ENCODE measurements at places on chromosomes 2 and 18.

DNA sequence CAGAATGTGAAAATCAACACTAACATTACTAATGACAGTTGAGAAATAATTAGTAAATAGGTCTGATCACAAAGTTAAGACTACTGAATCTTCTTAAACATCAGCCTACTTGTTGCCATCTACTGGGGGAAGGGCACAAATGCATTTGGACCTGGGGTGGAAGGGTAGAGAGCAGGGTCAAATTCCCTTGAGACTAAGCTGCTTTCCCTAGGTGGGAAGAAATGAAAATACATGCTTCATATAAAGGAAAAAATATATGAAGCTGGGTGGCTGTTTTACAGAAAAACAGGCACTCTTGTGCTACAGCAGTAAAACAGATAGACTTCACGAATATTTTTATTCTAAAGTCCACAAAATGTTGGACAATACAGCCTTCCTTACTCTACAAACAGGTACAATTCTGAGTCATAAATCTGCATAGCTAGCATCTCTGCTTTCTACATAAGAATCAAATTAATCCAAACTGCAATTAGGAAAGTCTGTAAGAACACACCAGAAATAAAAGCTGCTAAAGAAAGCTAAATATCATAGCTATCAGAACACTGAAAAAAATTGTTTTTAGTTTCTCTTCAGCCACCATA, 10.9 kb downstream of the TRIP12 start:
- DNase-seq: peak; percentile 20

GRCh38 chr2:59435635-59436034, 1117.8 kb downstream of the BCL11A start:
- DNase-seq: no peak

DNA sequence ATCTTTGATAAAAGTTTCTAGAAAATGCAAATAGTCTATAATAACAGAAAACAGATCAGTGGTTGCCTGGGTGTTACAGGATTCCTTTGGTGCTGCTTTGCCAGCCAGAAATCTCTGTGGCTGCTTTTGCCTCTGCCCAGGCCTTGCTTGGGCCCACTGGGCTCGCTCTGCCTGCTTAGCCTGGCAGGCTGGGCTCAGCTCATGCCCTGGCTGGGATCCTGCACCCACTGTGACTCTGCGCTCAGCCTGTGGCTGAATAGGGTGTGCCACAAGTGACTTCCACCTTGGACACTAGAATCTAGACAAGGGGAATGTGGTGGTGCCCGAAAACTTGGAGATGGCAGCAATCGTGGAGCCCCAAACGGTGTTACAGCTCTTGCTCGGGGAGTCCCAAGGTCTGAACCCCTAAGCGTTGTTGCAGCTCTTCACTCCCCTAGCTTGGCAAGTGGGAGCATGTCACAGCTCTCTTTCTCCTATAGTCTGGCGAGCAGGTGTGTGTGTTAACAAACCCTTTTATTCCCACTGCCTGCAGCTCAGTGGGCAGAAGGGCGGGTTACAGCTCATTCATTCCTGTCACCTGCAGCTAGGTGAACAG, 50.9 kb downstream of the FBXO48 start:
- DNase-seq: no peak

DNA sequence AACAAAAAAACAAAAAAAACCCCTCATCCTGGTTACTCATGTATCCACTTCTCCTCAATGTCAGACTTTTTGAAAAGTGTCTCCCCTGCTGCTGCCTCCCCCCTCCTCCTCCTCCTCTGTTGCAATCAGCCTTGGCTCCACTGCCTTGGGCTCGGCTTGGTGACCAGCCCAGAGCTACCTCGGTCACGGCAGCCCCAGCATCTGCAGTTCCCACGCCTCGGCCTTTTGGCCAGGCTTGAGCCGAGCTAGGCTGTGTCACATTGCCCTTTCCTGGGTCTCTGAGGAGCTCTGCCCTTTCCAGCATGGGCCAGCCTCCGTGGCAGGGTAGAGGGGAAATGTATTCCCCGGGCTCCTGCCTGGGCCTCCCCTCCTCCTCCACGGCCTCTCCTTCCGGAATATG, 22.7 kb upstream of the INHBB start:
- no peak for DNase-seq

DNA sequence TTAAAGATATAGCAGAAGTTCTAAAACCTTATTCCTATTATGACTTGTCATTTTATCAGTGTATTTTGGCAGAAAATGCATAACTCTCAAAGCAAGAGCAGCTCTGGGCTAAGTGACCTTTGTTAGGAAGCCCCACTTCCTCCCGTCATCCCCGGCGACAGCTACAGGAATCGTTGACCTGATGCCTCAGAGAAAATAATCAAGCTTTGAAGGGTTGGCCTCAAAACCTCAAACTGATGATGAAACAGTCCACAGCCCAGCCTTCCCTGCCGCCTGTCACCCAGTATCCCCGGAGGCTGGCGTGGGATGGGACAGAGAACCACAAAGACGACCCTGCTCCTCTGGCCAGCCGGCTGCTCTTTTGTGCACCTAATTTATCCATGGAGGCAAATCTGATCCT, 65.3 kb downstream of the KCNF1 start:
- no peak for DNase-seq

DNA sequence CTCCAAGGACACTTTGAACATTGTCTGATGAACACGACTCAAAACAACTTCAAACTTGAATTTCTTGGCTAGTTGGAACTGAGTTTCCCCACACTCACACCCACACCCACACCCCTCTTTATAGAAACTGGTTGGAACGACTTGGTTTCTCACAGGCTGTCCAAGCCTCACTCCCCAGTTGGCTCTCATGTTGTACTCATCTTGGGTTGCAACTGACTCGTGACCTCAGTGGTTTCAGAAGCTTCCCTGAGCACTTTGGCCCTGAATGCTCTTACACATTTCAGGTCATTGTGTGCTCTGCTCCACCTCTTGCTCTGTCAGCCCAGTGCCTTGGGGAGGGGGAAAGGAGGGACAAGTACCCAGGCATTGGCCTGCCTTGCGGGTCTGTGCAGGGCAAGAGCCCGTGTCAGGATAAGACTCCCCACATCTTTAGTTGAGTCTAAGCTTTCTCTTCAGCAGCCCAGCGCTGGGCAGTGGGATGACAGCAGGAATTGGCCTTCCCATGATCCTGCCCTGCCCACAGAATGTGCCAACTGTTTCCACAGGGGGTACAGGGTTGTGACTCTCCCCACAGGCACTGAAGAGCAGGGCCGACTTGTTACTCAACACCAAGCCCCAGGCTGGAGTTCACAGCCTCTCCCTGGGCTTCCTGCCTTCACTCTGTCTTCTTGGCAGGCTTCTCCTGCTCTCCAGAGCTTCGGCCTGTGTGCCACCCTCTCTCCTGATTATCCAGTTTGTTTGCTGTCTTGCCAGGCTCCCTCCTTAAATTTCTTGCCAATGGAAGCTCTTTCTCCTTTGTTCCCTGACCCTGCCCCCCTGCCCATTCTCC, 104.6 kb downstream of the RTN4 start:
- DNase-seq: peak; percentile 52

DNA sequence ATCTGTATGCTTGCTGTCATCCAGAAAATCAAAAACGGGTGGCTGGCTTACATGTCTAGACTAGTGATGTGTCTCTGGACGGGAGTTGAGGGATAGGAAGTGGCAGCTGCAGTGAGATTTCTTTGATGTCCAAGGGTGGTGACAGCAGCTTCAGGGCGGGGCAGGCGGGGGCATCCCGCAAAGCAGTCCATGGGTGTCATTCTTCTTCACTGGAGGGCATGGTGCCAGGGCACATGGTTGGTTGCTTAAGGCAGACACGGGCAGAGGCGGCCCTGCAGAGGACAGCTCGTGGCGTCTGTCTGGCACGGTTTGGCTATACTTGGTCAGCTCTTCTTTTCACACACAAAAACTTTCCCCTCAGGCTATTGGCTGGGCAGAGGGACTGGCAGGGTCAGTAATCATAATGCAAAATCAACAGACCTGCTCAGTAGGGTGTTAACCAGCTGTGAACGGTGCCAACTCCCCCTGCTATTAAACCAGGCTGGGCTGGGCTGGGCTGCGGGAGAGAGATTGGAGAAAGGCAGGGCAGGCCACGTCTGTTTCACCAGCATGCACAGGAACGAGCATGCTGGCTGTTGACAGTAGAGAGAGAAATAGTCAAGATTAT, 63.7 kb downstream of the COL4A3 start:
- DNase-seq: peak; percentile 18

GRCh38 chr18:46161703-46162396, 57.7 kb downstream of the HAUS1 start:
- DNase-seq: no peak

- DNase-seq: peak; percentile 27
Measured at GRCh38 chr2:229133155-229133772, 137.8 kb downstream of the PID1 start.

GRCh38 chr2:201697899-201698298, 545 bp downstream of the MPP4 start:
- peak; percentile 86 for DNase-seq

GRCh38 chr2:207215308-207215707, 49.6 kb upstream of the KLF7 start:
- no peak for DNase-seq
